Activated CD4-positive, CD25-positive, alpha-beta regulatory T cell (primary cell): ENCODE measurements at places on chromosomes 6 and 20.

DNA sequence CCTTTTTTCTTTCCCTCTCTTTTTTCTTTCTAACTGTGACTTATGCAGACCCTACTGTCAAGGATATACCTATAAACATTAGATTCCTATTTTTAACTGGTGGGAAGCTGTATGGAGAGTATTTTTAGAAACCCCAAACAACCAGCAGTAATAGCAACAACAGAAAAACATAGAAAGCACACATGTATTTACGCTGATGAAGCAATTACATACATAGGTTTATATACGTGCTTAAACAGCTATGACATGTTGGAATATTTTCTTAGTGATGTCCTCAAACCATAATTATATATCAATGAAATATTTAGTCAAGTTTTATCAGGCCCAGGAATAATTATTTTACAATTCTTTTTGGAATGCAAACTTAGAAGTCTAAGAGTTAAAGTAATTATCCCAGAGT, 294.3 kb upstream of the SOX4 start:
- DNase-seq, result no peak

- DNase-seq, result no peak
Measured at GRCh38 chr6:129264480-129265045, 381.6 kb downstream of the LAMA2 start.

DNA sequence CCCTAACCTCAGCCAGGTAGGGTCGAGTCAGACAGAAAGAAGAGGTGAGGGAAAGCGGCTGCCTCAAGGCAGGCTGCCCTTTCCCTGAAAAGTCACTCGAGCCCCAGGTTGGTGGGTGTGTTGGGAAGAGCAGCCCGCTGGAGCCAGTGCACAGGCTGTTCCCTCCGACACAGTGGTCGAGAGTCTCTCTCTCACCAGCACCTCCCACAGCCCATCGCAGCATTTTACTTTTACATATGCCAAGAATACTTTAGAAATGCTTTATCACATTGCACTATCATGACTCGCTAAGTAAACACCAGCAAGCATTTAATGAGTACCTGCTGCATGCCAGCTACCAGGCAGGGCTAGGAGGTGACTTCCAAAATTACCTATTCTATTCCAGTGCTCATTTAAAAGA, 1.7 kb downstream of the PRPH2 start:
- no peak for DNase-seq

DNA sequence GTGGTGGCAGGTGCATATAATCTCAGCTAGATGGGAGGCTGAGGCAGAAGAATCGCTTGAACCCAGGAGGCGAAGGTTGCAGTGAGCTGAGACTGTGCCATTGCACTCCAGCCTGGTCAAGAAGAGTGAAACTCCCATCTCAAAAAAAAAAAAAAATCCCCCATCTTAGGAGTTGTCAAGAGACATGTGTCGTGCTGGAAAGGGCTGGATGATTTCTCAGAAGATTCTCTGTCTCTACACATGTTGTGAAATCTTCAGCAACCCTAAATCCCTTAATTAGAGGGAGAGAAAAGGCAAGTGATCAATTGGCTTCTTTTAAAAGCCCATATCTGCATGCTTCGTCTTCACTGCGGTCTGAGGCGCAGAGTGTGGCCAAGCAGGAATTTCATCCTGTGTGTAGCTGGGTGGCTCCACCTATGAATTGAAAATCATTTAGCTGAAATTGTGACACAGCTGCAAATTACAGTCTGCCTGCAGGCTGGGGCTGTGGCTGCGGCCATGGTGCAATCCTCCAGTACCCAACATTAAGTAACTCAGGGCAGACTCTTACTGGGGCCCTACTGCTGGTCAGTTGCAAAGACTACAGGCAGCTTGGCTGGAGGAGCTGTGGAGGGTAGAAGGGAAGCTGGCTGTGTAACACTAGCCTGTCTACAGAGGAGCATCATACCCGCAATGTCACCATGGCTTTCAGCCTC, 3.2 kb upstream of the TGM3 start:
- DNase-seq, result no peak

- no peak for DNase-seq
Measured at GRCh38 chr6:118284736-118285360, 263.2 kb upstream of the PLN start.

DNA sequence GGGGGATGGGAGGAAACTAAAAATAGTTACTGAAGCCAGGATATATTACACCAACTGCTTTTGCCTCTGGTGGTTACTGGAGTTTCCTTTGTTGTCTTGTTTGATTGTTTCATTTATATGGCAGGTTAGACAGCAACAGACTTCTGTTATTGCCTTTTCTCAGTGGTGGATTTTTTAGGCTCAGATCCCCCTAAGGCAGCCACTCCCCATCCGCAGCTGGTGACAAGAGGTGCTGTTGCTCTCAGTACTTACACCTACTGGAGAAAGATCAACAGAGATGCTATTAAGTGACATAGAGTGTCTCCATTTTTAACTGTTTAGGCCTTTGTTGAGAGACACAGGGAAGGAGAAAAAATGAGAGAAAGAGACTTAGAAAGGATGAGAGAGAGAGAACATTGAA, 552.1 kb downstream of the PKHD1 start:
- DNase-seq, result no peak

DNA sequence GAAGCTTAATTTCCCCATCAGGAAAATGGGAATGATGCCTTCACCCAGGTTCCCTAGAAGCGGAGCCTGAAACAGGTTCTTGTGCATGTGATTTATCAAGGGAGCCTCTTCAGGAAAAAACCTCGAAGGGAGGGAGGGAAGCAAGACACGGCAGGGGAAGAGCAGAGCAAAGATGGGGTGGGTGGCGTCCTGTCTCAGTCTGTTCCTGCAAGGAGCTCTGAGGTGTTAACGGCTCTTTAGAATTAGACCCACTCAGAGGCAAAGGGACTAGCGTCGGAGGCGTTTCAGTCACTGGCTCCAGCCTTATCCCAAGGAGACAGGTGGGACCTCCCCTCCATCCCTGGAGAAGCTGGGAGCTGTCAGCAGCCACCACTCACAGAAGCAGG, 15.6 kb upstream of the UBE2V1 start:
- no peak for DNase-seq

DNA sequence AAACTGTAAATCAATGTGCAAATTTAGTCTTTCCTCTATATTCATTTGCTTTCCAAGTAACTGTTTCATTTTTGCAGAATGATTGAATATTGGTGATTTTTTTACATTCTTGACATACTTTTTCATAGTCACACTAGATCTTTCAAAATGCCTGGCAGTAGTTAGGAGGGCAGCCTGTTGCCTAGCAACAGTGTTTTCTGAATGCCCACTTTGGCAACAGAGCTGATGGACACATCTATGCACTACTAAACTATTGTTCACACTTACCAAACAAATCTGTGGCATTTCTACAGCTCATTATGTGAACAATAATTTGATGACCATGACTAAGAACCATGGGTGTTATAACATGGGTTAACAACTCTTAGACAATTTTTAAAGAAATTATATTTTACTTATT, 438.0 kb upstream of the IMPG1 start:
- DNase-seq, result no peak

GRCh38 chr6:121816906-121817540, 381.6 kb downstream of the GJA1 start:
- DNase-seq, result no peak

GRCh38 chr20:58212636-58213035, 15.8 kb downstream of the ANKRD60 start:
- no peak for DNase-seq

GRCh38 chr6:13044896-13045295, 283.4 kb downstream of the TBC1D7 start:
- no peak for DNase-seq

DNA sequence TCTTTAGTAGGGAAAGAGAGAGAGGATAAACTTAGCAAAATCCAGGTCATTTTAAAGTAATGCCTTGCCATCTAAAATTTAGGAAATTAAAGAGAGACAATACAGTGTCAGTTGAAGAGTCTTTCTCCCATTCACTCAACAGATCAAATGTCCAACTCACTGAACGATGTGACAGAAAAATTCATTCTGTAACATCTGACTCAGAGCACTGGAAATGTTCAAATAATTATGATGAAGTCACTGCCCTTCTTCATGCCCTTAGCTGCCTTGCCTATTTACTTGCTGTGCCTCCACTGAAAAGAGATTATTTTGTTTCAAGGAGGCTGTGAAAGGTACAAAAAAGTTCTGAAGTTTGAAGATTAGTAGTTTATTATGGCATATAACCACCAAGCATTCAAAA, 434.8 kb downstream of the ADGRB3 start:
- no peak for DNase-seq

DNA sequence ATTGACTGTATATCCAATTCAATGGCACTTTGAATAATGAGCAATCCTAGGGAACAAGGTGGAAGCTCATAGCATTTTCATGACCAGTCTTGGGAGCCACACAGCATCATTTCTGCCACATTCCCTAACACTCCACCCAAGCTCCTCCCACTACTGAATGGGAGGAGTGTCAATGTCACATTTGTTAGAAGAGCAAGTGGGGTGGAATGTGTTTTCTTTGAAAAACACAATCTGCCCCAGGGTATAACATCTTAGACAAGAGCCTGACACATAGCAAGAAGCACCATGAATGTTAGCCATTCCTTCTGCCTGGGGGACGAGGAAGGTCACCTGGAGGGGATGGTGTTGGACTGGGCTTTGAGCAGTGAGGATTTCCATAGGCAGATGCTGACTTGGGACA, 258.3 kb upstream of the PMEPA1 start:
- no peak for DNase-seq

DNA sequence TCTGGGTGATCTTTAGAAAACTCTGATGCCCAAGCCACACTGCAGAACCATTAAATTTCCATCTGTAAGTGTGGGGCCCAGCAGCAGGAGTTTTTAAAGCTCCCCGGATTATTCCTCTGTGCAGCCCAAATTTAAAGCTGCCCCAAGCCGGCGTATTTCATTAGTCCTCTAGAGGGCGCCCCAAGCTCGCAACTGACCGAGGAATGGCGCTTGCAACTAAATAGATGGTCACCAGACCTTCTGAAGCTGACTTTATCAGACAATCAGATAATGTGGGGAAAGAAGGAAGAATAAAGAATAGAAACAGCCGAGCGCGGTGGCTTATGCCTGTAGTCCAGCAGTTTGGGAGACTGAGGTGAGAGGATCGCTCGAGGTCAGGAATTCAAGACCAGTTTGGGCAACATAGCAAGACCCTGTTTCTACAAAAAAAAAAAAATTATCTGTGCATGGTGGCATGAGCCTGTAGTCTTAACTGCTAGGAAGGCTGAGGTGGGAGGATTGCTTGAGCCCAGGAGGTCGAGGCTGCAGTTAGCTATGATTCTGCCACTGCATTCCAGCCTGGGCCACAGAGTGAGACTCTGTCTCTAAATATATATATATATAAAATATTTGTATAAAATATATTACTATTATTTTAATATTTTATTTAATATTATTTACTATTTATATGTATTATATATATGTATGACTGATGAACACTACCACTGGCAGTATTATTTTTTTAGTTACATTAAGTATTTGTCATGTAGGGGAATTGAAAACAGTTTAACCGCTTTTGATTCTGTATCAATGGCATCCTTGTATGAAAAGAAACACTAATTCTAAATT, 56.0 kb downstream of the OTOR start:
- no peak for DNase-seq

- DNase-seq, result no peak
Measured at GRCh38 chr6:8057263-8057662, 6.9 kb downstream of the BLOC1S5 start.

- DNase-seq, result no peak
Measured at GRCh38 chr6:74609871-74610270, 596.0 kb downstream of the COL12A1 start.

DNA sequence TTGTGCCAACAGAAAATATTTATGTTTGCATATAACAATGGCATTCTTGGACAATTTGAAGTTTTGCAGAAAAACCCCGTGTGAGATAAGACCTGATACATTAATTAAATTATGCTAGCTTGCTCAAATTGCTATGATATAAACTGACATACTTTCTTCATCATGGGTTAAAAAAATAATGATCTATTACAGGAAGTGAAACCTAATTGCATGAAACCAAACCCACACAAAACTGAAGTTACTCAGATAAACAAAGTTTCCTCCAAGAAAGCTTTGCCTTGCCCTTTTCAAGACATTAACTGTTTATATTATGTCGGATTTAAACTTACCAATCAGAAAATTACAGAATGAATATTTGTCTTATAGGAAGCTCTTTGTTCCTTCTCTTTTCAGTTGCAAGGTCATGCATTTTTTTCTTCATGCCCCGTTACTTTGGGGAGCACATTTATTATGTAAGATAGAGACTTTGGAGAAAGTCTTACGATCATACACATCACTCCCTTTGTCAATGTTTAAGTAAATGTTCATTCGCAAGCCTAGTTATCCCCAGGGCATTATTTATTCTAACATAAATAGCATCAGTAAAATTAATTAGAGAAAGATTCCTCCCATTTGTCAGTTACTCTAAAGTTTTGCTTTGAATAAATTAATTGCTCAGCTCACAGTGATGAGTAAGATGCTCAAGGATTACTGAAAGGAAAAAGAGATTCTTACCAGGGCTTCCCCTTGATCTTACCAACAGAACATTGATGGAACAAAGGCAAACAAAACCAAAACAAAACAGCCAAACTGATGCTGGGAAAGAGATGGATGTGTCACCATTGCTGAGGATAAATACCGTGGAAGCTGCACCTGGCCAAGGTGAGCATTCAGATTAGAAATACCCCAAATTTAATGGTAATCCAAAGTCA, 14.8 kb upstream of the TMEM244 start:
- DNase-seq, result no peak

DNA sequence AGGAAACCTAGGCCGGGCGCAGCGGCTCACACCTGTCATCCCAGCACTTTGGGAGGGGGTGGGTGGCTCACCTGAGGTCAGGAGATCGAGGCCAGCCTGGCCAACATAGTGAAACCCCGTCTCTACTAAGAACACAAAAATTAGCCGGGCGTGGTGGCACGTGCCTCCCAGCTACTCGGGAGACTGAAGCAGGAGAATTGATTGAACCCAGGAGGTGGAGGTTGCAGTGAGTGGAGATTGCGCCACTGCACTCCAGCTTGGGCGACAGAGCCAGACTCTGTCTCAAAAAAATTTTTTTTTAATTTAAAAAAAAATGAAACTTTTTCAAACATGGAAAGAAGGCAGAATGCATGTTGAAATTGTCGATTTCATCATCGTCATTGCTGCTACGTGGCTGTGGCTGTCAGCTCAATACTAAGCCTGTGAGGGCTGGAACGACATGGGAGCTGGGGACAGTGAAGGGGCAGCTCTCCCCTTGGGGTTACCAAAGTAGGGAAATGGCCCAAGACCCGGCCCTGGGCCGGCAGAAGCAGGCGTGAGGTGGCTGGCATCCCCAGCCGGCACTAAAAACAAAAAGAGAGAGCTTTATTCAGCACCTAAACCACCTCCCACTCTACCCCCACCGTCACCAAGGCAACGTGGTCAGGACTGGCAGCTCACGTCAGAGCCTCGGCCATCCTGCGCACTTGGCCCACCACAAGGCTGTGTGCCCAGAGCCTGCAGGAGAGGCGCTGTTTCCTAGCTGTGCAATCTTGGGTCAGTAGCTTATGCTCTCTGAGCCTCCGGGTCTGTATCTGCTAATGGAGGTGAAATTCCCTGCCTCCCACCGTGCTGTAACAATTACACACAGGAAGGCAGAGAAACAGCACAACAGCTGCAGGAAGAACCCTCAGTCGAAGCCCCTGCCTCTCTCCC, 30.8 kb downstream of the AGPAT4 start:
- no peak for DNase-seq

GRCh38 chr6:152364866-152365265, 272.3 kb downstream of the SYNE1 start:
- no peak for DNase-seq

- DNase-seq, result no peak
Measured at GRCh38 chr6:133966654-133967329, 13.8 kb downstream of the TBPL1 start.
